ENCODE measurements at places on chromosomes 12 and 14. TPM values are rescaled to one million over a fixed set of nuclear protein-coding genes. Genes with fewer than 3 reads are reported as not detected.

The CCDC88C gene
- polyA plus RNA-seq = 4.3 TPM

The ZCRB1 gene
- 35.9 TPM for polyA plus RNA-seq

- DNase-seq = no peak
These were observed 1081.5 kb downstream of the VRK1 start for GRCh38 chr14:97878727-97879126.

- no peak for DNase-seq
These were observed 105.4 kb downstream of the FBXL14 start for GRCh38 chr12:1488908-1489381.

GRCh38 chr12:44431647-44432343 is 444.3 kb downstream of the NELL2 start:
- DNase-seq = no peak

Measured in HepG2 (cell line).